NCI-H345 (cell line): ENCODE measurements at places on chromosomes 3 and 15.
A peak's percentile ranks its signal among the peaks of the same experiment; 100 is the strongest.

GRCh38 chr15:26109203-26109602 lies 246.1 kb upstream of the ATP10A start:
- DNase-seq, result no peak

DNA sequence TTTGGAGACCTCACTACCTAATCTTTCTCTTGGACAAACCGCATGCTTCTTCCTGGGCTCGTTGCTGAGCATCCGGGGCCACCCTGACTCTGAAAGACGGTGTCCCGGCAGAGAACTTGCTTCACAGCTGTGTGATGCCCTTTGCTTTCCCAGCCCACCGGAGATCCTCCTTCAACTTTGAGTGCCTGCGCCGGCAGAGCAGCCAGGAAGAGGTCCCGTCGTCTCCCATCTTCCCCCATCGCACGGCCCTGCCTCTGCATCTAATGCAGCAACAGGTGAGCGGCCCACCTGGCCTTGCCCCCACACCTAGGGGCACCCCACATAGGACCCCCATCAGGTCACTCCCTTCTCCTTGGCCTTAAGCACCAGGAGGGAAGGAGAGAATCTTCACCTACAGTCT lies 37.7 kb downstream of the CHDH start:
- DNase-seq, result no peak

- no peak for DNase-seq
Observed at GRCh38 chr3:46671541-46672348, 21.7 kb downstream of the ALS2CL start.

DNA sequence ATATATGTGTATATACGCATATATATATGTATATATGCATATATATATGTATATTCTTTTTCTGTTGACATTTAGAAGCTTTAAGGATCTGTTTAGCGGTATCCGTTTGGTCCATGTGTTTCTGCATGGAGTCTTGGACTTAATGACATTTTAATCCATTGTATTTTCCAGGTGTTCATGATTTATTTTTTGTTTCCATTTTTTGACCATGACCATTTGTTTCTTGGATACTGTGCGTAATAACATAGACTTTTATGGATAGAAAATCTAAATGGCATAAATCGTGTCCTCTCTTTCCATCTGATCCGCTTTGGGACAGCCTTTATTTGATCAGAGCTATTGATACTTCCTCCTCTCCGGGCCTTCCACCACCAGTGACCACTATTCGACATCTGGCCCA lies 19.5 kb downstream of the CRYBG3 start:
- no peak for DNase-seq

DNA sequence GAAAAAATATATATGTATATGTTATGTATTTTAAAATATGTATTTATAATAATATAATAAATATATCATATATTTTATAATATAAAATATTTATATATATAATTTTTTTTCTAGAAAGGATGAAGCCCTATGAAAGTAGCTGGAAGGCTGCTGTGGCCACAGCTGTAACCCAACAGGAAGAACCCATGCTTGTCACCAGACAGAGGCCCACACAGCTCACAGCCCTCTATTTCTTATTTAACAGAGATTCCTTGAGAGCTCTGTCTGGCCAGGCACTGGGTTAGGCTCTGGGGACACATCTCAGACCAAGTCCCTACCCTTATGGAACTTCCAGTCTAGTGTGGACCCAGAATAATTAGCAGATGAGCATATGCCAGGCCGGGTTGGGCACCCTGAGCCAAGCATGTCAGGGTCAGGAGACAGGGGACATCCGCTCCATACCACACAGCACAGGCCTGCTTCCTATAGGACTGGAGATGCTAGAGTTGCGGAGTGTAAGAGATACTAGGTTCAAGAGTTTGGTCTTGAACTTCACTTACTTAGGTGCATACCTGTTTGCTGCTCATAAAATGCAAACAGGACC lies 20.5 kb downstream of the MGLL start:
- no peak for DNase-seq

DNA sequence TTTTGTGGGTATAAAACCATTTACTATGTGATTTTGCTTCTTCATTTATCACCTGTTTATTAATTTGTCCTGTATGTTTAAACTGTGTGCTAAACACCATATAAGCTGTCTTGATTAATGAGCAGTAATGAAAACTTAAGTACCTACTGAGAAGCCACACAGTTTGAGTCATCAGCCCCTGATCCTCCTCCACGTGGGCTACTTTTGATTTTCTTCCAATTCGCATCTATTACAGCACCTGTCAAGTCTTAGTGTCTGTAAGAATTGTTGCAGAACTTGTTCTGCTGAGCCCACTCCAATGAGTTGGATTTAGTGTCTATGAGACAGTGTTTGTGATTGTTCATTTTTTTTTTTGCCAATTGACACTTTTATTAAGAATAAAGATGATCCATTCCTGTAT lies 16.8 kb downstream of the EPHA6 start:
- DNase-seq, result no peak

- peak; percentile 64 for DNase-seq
Observed at GRCh38 chr3:48367201-48367600, 4.8 kb upstream of the FBXW12 start.

GRCh38 chr3:152737021-152737908 lies 97.7 kb upstream of the P2RY1 start:
- DNase-seq, result no peak

GRCh38 chr3:64343689-64344430 lies 118.6 kb upstream of the PRICKLE2 start:
- DNase-seq, result no peak

- DNase-seq, result no peak
Observed at GRCh38 chr15:80777137-80777536, 2.0 kb upstream of the CEMIP start.

DNA sequence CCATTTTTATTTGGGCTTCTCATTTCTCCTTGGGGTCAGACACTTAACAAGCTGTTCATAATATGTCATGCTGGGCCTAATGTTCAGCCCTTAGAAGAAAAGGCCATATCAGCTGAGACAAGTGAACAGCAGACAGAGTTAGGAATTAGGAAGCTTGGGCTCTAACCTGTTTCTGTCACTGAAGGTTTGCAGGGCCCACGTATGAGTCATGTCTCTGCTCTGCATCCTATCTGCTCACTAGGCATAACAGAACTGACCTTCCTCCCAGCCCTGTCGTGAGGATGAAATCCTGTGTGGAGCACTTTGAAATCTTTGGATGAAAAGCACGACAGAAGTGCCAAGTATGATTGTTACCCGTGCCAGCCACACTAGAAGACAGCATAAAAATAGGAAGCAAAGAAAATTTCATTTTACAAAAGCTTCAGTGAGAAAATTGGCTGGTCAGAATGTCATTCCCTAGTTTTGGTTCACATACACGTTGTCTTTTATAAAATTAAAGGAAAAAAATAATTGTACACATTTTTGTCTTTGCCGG lies 26.5 kb upstream of the CD47 start:
- DNase-seq, result no peak

- DNase-seq, result peak; percentile 57
Observed at GRCh38 chr3:179961703-179962078, 75.0 kb downstream of the PEX5L start.

- no peak for DNase-seq
Observed at GRCh38 chr15:23912191-23912590, 225.1 kb upstream of the NDN start.

DNA sequence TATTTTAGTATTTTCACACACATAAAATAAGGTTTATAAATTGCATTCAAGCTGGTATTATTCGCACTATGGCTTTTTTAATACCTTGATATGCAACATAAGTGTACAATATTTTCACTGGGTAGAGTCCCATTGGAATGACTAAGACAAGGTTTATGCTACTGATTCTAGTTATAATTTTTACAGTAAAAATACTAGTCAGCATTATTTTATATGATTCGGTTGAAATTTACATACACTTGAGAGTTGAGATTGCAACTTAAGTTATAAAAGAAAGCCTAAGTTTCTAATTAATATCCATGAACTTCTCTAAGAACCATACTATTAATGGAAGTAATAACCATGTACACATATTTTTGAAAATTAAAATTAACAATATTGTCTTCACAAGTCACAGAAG lies 723.9 kb upstream of the NR2F2 start:
- DNase-seq, result no peak

- no peak for DNase-seq
Observed at GRCh38 chr15:51536965-51537574, 85.5 kb downstream of the DMXL2 start.

DNA sequence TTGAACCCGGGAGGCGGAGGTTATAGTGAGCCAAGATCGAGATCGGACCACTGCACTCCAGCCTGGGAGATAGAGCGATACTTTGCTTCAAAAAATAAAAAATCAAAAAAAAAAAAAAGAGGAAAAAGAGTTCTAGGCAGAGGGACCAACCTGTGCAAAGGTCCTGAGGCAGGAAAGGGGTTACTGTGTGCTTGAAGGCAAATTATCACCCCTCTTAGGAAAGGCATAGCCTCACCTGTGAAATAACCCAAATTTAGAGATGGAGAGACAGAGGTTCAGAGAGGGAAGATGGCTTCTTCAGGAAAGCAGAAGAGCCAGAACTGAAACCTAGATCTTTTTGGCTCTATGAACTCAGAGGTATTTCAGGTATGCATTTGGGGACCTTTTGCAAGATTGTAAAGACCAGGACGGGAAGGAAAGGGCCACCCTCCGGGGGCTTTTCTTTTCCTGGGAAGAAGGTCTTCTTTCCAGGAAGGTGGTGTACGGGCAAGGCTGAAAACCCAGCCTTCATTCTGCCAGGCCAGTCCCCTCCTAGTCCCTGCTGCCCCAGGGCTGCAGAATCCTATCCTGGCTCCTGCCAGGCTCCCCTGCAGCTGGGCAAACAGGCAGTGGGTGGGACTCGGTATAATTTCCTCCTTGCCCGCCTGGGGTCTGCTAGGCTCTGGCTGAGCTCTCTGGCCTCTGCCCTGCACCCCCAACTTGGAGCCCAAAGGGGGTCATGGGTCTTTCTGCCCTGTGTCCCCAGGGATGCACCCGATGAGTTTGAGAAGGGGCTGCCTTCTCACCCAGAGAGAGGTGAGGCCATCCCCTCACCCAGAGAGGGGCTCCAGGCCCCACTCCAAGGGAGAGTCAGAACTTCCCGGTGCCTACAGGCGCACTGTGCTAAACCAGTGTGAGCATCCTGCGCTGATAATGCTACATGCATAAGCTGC lies 14.4 kb upstream of the CSK start:
- DNase-seq, result no peak

GRCh38 chr3:16254916-16255315 lies 9.8 kb downstream of the DPH3 start:
- DNase-seq, result no peak

GRCh38 chr3:194054540-194054939 lies 81.4 kb upstream of the HES1 start:
- DNase-seq, result no peak

DNA sequence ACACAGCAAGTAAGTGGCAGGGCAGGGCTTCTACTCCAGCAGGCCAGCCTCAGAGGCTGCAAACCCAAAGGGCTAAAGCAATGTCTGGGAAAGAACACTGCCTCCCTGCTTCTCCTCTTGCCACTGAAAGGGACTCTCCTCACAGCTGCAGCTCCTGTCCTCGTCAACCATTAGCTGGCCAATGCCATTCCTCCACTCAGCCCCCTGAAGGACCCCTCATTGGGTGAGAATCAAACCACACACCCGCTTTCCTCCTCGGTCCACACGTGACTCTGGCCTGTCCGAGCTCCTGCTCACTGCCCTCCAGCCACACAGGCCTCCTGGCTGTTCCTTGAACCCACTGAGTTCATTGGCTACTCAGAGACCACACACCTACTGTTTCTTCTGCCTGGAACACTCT lies 253.7 kb upstream of the TLE3 start:
- no peak for DNase-seq

DNA sequence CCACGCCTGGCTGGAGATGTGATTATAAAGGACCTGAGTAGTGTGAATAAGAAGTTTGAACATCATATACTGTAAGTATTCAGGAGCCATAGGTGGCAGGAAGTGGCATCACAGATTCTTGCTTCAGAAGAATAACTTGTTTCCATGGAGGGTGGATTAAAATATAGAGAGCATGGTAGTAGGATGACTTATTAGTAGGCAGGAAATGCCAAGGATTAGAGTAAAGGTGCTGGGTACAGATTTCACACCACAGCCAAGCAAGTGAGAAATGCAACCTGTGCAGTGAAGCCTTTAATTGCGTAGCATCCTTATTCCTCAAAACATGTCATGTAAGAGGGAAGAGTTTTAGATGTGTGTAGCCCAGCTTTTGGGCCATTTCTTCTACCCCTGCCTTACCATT lies 30.8 kb downstream of the IFT122 start:
- no peak for DNase-seq
